ENCODE measurements at places on chromosomes 1 and 21.

DNA sequence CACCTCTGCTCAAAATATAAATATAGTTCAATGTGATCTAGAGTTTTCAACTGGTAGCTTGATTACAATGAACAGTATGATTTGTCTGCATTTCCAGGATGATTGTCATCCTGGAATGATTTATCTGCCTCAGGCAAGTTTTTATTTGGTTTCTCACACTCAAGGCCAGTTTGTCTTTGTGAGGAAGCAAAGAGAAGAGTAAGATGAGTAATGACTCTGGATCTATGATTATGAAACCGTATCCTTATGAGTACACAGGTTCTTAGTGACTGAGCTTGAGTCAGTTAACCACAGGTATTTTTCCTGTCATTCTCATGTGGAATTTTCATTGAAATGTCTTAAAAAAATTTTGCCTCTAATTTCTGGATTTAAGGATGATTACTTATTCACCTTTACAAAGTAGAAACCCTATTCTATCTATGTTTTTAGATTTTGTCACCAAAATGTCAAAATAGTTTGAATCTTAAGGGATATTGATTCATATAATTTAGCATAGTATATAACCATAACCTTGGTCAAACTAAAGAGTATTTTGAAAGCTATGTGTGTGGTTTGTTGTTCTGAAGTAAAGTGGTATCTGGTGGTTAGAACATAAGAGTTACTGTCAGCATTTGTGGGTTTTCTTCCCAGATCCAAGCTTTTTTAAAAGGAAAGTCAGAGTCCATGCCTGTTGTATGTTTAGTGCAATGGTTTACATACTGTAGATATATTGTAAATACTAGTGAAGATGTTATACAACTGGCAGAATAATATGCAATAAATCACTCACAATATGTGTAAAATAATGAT lies 145.0 kb downstream of the RASAL2 start:
- DNase-seq, result peak; percentile 99

GRCh38 chr1:153000294-153000693 lies 1.3 kb upstream of the SPRR3 start:
- DNase-seq, result no peak

DNA sequence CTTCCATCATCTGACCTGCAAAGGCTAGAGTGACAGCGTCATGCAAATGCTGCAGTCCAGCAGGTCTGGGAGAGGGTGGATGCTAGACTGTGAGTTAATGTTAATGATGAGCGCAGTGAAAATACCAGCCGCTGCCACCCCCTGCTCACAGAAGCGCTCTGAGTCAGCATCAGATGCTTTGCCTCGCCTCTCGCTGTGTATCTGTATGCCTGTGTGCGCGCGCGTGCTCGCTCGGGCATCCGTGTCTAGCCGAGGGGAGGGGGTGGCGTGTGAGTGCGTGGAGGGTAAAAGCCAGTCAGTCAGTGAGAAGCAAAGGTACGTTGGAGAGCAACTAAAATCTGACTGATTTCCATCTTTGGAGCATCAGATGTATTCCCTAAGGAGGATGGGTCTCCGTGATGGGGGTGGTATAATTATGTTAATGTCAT lies 858.7 kb downstream of the USP25 start:
- DNase-seq, result peak; percentile 82

DNA sequence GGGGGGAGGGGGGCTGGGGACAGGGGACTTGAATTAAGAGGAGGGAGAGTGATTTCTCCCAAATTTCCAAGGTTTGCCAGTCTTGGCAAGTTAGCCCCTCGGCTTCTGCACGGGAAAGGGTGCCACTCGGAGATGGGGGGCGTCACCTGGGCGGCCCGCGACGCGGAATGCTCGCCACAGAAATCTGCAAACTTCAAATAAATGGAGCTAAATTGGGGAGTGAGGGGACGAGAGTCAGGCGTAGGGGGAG lies 885 bp upstream of the SSBP3 start:
- no peak for DNase-seq

- DNase-seq, result peak; percentile 70
Observed at GRCh38 chr1:183030053-183030452, 6.8 kb downstream of the LAMC1 start.

- no peak for DNase-seq
Observed at GRCh38 chr1:3377604-3378279, 76.7 kb upstream of the ARHGEF16 start.

DNA sequence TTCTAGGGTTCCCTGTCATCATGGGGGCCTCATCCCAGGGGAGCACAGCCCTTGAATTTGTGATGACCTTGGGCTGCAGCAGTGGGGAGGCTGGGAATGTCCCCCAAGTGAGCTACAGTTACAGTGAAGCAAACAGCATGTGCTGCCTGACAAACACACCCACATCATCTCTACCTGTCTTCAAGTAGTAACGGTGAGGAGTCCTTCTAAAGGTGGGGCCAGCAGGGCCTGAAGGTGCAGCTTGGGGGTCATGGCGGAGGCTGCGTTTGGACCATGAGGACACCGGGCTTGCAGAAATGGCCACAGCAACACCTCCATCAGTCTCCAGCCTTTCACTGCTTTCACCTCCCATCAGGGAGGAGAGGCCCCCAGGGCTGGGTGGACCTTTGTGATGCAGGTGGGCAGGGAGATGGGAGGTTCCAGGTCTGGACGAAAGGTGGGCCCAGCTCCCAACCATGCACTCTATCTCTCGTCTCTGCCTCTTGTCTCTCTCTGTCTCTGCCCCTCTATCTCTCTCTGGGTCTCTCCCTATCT lies 55.7 kb downstream of the WNT9A start:
- no peak for DNase-seq

Data from HCEC 1CT (cell line).